Activated T-helper 1 cell treated with anti-CD3 and anti-CD28 coated beads, Interleukin-12 subunit alpha, Interleukin-12 subunit beta, Interleukin-2, Interleukin-4 antibody, amounts not matched to agents 30 ng/mL and 10 ng/mL and 1 ng/mL, durations not matched to agents 14 hours and 24 hours and 36 hours (primary cell): ENCODE measurements at places on chromosomes 12 and 14. TPM values are rescaled to one million over a fixed set of nuclear protein-coding genes. Genes with fewer than 3 reads are reported as not detected.
A peak's percentile ranks its signal among the peaks of the same experiment; 100 is the strongest.

DNA sequence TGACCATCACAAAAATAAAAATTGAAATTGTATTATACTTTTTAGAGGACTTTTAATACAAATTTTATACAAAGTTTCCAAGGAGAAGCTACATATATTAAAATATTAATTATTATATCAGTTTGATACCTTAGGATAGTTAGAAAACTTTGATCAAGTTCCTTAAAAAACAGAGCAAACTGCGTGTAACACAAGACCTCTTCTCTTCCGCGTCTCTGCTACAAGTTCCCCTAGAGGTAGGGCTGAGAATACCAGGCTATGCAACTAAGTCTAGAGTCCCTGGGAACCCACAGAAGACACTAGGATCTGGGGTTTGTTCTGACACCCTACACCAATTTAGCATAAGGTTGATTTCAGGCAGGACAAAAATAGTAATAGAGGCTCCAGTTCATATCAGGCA is 319.0 kb downstream of the FOXG1 start:
- no peaks in the 10 kb centered on the region for H3K36me3 ChIP-seq
- H3K27ac ChIP-seq: no peak overlapping the region
- no peak for DNase-seq
- no peaks in the 10 kb centered on the region for H3K4me1 ChIP-seq
- H3K27me3 ChIP-seq: no peaks in the 10 kb centered on the region

DNA sequence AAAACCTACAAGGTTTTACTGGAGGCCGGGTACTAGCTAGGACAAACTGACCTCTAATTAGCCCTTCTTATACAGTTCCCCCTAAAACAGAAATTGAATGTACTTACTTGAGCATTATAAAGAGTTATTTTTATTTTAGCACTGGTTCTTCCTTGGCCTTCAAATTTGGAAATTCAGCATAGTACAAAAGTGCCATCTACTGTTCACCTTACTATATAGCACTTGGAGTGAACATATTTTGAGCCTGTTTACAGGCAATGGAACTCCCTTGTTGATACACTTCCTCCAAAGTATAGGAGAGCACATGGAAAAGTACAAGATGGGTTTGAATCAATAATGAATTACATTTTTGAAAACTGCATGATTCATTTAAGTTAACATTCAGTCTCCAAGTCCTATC is 3.9 kb upstream of the POC1B start:
- H3K4me1 ChIP-seq: peaks cover 25% of the 10 kb centered on the region
- no peak overlapping the region for H3K4me3 ChIP-seq
- no peak for DNase-seq
- H3K27me3 ChIP-seq: no peaks in the 10 kb centered on the region

DNA sequence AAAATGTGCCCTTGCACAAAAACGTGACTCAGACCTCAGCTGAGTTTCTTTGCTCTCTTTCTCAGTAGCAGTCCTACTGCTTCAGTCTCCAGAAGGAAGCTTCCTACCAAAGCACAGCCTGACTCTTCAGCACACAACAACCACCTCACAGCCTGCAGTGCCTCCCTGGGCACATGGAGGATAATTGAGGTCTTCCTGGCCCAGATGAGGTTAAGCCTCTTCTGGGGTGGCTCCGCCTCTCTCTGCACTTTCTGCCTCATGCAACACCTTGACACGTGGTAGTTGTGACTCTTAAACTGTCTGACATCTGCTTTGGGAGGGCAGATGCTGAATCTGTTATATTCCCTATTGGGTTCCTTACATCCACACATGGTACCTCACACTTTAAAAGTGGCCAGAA is 33.8 kb downstream of the GIT2 start:
- H3K36me3 ChIP-seq: peaks cover 44% of the 10 kb centered on the region
- no peak for DNase-seq
- H3K27ac ChIP-seq: no peak overlapping the region
- H3K27me3 ChIP-seq: no peaks in the 10 kb centered on the region
- H3K4me3 ChIP-seq: no peak overlapping the region

DNA sequence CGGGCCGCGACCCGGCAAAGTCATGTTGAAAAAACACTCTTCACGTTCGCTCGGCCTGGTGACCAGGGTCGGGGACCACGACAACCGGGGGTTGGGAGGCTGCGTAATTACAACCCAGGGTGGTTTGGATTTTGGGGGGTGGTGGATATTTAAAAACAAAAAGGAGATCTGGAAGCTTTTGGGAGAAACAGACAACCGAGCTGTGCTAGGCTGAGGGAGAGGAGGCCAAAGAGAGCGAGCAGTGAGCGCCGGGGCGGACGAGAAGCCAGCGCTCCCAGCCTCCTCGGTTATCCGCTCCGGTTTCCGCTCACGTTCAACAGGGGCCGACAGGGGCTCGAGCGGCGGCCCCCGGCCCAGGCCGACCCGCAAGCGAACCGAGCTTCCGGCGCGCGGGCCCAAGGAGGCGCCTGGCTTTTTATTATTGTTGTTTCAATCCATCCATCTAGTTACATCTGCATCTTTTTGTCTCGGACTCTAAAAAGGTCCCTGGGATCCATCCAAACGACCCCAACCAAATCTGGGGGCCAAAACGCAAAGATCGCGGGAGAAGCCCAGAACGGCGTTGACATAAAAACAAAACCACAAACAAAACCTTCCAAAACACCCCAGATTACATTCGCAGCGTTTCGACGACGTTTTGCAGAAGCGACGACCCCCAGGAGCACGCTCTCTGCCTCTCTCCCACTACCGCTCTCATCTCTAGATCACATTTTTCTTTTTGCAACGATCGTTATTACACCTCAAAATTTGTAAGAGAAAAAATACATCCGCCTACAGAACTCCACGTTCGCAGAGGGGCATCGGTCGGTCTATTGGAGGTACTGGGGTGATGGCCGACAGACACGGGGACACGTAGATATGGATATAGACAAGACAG is 771 bp downstream of the OTX2 start:
- H3K4me3 ChIP-seq: peak overlapping the region; percentile 10
- DNase-seq: no peak
- H3K27me3 ChIP-seq: peaks cover 80% of the 10 kb centered on the region
- peaks cover 17% of the 10 kb centered on the region for H3K4me1 ChIP-seq
- peaks cover 8% of the 10 kb centered on the region for H3K36me3 ChIP-seq

DNA sequence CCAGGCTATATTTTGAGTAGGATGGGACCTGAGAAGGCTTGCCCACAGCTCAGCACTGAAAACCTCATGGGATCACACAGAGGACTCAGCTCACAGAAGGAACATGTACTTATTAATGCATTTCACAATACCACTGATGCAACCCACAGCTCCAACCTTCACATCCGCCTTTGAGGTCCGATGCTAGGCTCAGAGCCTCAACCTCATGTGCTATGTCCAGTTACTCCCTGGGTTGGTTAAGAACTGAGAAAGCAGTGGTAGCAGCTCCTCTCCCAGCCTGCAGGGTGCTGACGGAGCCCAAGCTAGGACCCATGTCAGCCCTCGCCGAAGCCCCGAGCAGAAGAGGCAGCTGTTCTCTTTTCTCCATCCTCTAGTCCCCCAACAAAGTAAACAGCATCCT is 52.9 kb downstream of the SPTB start:
- H3K27ac ChIP-seq: no peak overlapping the region
- no peak overlapping the region for H3K4me3 ChIP-seq
- H3K27me3 ChIP-seq: peaks cover 18% of the 10 kb centered on the region

DNA sequence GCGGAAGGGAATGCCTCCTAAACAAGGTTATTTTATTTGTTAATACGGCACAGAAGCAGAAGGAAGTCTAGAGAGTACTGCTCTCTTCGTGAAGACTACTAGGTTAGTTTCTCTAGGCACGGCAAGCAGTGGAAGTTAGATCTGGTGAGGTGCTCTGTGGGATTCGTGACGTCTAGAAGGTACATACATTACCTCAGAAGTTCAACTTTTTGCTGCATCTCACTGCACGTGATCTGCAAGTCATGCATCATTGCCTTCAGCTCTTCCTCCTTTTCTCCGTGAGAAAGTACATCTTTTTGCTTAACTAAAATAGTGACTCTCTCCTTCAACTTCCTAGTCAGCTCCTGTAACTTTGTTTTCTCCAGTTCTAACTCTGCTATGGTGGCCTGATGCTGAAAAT is 74.7 kb downstream of the NIN start:
- no peaks in the 10 kb centered on the region for H3K27me3 ChIP-seq
- peaks cover under 1% of the 10 kb centered on the region for H3K4me1 ChIP-seq
- no peak for DNase-seq
- H3K27ac ChIP-seq: no peak overlapping the region

- peaks cover 3% of the 10 kb centered on the region for H3K36me3 ChIP-seq
- H3K4me3 ChIP-seq: no peak overlapping the region
- no peaks in the 10 kb centered on the region for H3K27me3 ChIP-seq
- H3K4me1 ChIP-seq: peaks cover under 1% of the 10 kb centered on the region
- DNase-seq: no peak
- H3K27ac ChIP-seq: no peak overlapping the region
Measured at GRCh38 chr12:49507139-49507538, 31.7 kb upstream of the KCNH3 start.

KRT75 gene
- total RNA-seq: not detected in 2 replicates

DNA sequence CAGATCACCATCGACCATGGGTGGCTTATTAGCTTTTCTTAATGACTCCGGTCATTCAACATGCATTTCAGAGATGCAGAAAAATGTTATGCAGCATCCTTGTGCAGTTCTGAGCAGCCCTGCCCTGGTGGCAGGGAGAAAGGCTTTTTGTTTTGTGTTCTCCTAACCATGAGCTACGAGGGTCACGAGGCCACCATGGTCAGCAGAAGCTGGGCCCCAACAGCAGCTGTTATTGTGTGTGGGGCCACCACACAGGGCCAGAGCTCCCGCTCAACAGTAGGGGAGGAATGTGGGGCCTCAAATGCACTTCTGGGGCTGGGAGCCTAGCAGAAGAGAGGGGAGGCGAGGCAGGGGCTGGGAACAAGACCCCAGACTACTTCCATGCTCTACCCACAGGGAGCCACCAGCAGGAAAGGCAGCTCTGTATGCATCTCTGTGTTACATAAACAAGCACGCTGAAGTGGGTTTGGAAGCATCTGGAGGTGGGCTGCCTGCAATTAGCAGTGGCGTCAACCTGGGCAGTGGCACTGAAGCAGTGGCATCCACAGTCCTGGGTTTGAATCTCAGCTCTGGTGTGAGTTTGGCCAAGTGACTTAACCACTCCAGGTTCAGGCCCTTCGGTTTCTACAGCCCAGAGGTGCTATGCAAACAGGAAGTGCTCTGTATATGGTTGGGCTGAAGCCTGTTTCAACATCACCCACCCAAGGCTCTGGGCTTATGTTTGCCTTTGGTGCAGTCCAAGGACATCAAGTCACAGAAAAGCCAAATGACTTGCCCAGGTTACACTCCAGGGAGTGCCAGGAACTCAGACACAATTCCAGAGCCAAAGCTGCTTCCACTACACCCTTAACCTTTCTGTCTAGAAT is 16.3 kb downstream of the GLTP start:
- no peak overlapping the region for H3K4me3 ChIP-seq
- peaks cover 3% of the 10 kb centered on the region for H3K36me3 ChIP-seq
- H3K4me1 ChIP-seq: peaks cover 24% of the 10 kb centered on the region
- H3K27ac ChIP-seq: no peak overlapping the region
- H3K27me3 ChIP-seq: no peaks in the 10 kb centered on the region

DNA sequence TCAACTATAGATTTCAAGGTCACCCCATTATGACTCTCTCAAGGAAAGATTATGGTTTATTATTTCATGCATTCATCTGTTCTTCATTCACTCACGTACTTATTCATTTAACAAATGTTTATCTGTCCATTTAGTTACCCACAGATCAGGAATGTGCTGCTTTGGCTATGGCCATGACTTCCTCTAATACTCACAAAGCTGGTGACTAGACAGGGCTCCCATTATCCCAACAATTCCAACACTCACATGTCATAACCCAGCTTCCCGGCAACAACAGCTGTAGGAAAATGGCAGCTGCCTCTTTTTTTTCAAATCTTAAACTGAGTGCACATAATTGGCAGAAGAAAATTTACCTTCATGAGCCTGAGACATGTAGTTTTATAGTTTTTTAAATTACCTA is 190.8 kb upstream of the CCDC196 start:
- no peaks in the 10 kb centered on the region for H3K27me3 ChIP-seq
- no peak for DNase-seq
- peaks cover 2% of the 10 kb centered on the region for H3K36me3 ChIP-seq
- H3K4me1 ChIP-seq: peaks cover 8% of the 10 kb centered on the region

DNA sequence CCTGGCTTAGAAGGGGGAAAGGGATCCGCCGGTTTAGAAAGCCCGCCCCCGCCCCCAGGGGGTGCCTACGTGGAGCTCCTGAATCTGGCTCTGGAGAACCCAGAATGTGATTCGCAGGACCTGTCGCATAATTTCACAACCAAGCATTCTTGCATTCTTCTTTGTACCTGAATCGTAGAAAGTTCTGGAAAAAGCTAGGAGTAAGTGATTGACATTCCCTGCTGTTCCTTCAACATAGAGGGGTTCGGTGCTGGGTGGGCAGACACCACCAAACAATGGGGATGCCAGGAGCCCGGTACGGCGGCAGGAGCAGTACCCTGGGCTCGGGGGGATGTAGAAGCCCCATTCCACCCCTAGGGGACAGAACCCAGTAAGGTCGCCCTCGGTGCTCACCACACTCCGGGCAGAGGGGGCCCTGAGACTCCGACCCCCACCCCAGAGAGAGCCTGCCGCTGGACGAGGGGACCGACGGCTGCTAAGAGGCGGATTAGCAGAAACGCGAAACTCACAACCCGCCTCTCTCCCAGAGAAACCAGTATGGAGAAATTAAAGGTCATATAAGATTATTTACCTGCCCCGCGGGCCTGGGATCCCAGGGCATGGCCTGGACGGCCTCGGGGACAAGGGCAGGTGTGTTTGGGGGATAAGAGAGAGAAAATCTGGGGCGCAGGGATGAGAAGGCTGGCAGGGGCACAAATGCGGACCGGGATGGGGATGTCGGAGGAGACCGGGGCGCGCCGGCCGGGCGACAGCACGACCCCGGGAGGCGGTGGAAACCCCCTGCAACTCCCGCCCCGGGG is 520 bp downstream of the CSRP2 start:
- peak overlapping the region; percentile 91 for H3K4me3 ChIP-seq
- no peak for DNase-seq
- no peaks in the 10 kb centered on the region for H3K36me3 ChIP-seq
- peak overlapping the region; percentile 27 for H3K27ac ChIP-seq

DNA sequence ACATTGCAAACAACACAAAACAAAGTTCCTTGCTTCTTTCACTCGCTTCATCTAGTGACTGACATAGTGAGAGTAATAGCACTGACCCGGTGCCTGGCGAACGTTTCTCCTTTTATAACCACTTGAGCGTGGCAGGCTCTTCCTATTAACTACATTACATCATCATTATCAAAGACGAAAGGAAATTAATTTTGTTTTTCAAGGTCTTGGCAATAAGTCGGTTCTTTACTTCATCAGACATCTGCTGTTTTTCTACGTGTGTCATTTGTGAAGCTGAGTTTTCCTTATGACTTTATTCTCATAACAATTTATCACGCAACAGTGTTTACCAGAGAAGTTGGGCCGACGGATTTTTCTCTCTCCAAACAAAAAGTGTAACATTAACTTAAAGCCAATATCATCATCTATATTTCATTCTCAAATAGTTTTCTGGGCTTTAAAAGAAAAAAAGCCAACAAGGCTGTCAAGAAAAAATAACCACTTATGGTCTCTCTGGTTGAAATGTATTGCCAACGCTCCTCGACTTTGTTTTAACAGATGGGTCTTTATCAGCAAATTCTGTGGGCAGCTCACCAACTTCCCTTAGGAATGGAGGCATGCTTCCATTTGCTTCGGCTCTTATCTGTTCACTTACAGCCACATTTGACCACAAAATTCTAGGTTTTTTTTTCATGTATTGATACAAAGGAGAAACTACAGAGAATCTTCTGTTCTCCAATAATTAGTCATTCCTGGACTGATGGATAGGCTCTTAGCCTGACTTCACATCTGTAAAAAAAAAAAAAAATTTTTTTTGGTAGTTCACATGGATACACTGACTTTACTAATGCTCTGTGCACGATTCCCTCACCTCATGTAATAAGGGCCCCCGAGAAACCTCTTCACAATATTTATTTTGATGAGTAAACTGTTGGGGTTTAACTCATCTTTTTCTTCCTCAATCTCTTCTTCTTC is 97.1 kb upstream of the CDKN3 start:
- H3K27me3 ChIP-seq: peaks cover 7% of the 10 kb centered on the region
- H3K4me1 ChIP-seq: no peaks in the 10 kb centered on the region
- no peaks in the 10 kb centered on the region for H3K36me3 ChIP-seq
- no peak overlapping the region for H3K27ac ChIP-seq

PCED1B gene
- total RNA-seq: 50.8 and 55.5 TPM in 2 replicates
